T-helper 17 cell (primary cell): ENCODE measurements at places on chromosomes 3 and 15. TPM values are rescaled to one million over a fixed set of nuclear protein-coding genes. Genes with fewer than 3 reads are reported as not detected.

The SLC4A7 gene
- 67.3 TPM for total RNA-seq

The ERICH6 gene
- total RNA-seq = 1.6 TPM

The ARL14 gene
- not detected for total RNA-seq

The SERPINI2 gene
- not detected for total RNA-seq

The FAM107A gene
- not detected for total RNA-seq

DNA sequence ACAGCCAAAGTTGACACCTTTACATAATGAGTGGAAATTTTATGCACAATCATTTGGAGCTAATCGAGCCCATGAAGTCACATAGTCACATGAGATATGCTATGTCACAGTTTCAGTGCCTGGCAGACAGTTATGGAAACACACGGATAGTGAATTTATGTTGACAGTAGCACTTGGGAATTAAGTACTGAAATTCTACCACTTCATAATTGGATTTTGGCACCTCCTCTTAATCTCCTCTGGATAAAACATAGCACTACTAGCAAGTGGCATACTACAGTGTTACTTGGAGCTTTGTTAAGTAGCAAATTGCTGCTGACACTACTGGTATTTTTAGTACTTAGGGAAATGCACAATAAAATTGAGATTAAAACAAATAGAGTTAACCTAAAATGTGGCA, 1679.4 kb downstream of the OTOL1 start:
- DNase-seq = no peak

DNA sequence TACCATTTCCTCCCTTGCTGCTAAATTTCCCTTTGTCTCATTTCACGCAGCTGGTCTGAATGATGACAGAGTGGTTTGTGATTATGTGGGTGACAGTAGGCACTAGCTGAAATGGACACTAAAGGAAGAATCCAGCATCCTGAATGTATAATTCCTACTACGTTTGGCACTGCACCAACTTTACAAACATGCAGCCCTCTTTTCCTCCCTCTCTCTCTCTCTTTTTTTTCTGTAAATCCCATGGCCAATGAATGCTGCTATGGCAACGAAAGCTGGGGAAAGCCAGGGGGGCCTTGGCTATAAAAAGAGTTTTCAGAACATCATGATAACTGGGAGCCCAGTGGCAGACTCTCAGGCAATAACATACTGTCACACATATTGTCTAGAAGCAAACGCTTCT, 367.2 kb upstream of the AGTR1 start:
- no peak for DNase-seq

GRCh38 chr15:51139091-51139490, 44.4 kb upstream of the TNFAIP8L3 start:
- no peak for DNase-seq

DNA sequence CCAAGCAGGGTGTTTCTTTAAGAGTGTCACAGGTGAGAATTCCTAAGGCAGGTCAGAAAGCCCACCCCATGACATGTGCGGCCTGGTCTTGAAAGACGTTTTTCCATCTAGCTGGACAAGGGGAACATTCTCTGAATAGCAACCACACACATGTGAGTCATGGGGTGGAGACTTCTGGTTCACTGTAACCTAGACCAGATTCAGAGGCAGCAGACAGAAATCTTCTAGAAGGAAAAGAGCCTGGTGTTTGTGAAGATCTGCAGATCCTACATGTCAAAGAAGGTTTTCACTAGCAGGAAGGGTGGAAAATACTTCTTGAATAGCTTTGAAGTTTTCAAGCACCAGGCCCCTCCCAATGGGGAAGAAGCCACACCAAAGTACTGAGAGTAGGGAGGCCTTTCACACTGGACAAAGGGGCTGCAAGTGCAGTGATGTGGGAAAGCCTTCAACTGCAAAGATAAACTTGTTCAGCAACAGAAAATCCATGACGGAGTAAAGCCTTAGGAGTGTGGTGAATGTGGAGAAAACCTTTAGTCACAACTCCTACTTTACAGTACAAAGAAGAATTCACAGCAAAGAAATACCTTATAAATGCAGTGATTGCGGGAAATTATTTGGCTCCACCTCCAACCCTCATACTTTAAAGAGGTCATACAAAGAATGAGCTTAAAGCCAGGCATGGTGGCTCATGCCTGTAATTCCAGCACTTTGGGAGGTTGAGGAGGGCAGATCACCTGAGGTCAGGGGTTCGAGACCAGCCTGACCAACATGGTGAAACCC, 17.6 kb downstream of the ADAM10 start:
- no peak for DNase-seq

- no peak for DNase-seq
These were observed 34.8 kb downstream of the RBPMS2 start for GRCh38 chr15:64740311-64741170.

DNA sequence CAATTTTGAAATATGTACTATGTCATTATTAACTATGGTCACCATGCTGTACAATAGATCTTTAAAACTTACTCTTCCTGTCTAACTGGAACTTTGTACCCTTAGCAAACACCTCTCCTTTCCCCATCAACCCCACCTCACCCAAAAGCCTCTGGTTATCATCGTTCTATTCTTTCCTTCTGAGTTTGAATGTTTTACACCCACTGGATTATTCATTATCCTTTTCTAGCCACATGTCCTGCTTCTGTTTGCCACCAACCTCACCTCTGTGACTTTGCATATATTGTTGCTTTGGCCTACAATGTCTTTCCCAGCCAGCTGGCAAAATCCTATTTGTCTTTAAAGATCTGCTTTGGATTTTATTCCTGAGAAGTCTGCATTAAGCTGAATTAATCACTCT, 102.6 kb upstream of the TSPAN3 start:
- no peak for DNase-seq

- DNase-seq = no peak
These were observed 45.0 kb upstream of the WWTR1 start for GRCh38 chr3:149702691-149703441.

DNA sequence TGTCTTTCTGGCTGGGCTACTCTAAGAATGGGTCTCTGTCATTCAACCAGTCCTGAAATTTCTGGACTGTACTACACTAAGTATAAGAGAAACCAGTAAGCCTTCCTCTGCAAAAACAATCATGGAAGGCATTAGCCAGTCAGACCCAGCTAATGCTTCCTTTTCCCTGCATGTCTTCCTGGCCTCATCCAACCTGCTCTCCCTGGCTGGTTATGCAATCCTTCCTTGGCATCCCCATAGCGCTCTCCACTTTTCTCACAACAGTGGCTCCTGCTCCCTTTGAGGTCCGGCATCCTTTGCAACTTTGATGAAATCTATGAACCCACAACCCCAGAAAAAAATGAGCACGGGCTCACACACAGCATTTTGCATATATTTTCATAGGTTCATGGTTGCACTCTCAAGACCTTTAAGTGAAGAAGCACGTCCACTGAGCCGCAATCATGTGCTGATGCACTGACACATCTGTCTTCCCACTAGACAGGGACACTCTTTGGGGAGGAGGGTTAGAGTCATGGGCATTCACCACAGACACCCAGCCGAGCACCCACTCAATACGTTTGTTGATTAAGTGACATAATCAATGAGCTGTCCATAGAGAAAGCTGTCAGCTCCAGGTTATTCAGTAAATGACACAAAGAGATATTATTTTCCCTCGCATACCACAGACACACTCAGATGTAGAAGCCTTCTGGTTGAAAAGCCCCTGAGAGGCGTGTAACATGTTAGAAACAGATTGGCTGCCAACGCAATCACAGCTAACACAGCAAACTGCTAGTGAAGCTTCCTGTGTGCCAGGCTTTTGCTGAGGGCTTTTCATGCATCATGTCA, 66.7 kb downstream of the PLD1 start:
- DNase-seq = no peak

- no peak for DNase-seq
These were observed 299.6 kb downstream of the UNC13C start for GRCh38 chr15:54277834-54278233.

DNA sequence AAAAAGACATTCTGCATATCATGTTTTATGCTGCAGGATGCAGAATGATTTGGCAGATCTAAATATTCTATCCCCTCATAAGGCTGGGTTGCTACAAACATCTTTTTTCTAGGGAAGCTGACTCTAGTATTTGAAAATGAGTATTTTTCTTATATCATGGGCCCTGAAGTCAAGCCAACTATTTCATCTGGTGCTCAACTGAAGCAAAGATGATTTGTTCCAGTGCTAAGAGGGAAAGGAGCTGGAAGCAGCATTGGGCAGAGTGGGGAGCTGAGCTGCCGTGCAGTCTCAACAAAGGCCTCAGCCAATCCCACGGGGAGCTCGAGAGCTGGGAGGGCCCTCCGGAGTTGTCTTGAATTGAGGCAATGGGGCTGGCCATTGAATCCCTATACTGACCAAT, 155.3 kb upstream of the SLCO3A1 start:
- DNase-seq = no peak

GRCh38 chr3:121228971-121229370, 316.8 kb downstream of the POLQ start:
- no peak for DNase-seq

- DNase-seq = no peak
These were observed 13.9 kb downstream of the EOGT start for GRCh38 chr3:68999605-69000004.

DNA sequence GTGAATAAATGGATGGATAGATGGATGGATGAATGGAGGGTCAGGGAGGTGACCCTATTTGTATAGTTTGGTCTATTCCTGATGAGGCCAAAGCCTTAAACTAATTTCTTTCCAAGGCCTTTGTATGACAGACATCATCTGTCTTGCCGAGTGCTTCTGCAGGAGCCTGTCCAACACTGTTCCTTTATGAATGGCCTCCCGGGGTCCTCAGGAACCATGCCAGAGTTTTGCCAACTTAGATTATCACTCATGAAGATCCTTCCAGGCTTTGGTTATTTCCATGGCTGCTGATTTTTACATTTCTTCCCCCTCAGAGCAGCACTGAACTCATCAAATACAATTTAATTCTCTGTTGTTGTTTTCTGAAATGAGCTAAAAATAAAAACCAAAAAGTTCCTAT, 133.0 kb upstream of the SOX2 start:
- no peak for DNase-seq

DNA sequence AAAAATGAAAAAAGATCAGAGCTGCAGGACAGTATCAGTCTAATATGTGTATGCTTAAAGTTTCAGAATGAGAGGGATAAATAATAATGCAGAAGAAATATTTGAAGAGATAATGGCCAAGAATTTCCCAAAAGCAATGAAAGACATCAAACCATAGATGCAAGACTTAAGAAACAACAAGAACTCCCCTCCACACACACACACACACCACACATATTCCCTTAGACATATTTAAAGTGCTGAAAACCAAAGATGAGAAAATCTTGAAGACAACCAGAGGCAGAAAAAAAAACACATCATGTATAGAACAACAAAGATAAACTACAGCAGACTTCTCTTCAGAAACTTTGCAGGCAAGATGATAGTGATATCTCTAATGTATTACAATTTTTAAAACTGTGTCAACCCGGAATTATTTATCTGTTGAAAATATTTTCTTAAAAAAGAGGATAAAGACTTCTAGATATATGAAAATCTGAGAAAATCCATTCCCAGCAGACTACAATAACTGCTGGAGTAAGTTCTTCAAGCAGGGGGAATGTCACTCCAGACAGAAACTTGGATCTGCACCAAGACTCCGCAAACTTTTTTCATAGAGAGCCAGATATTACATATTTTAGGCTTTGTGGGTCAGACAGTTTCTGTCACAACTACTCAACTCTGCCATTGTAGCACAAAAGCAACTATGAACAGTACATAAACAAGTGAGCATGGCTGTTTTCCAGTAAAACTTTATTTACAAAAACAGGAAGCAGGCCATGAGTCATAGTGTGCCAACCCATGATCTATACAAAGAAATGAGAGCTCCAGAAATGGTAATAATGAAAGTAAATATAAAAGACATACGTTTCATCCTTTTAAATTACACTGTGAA, 223.4 kb upstream of the CGNL1 start:
- DNase-seq = no peak

- no peak for DNase-seq
These were observed 19.9 kb downstream of the ZNF654 start for GRCh38 chr3:88078932-88079331.

DNA sequence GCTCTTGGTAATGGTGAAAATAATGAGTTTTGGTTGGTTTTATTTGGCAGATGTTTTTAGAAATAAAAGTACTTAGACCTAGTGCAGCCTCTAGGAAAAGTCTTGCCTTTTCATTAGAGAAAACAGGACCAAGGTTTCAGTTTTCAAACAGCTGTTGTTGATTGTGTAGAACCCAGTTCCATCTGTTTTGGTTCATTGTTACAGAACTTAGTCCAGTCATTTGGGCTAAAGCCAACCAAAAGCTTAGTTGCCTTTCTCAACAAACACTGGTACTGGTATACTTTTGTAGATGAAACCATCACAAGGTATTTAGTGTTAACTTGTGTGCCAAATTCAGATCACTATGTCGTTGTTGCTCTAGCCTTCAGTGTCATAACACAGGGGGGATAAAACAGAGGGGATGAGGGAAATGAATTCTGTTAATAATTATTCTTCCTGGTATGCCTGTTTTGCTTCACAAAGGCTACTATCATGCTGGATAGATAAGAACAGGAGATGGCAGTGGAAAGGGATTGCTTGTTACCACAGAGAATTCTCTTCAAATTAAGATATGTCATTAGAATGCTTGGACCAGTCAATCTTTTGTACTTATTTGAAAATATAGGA, 12.6 kb upstream of the APH1B start:
- DNase-seq = no peak

GRCh38 chr3:59245859-59246501, 196.2 kb upstream of the CFAP20DC start:
- DNase-seq = no peak
